Activated CD4-positive, alpha-beta T cell treated with anti-CD3 and anti-CD28 coated beads for 24 hours (primary cell): ENCODE measurements at places on chromosomes 12 and 14.

GRCh38 chr12:89235189-89235993 is 116.9 kb downstream of the DUSP6 start:
- no peak for DNase-seq

GRCh38 chr12:82474181-82474797 is 116.0 kb downstream of the METTL25 start:
- DNase-seq = no peak

GRCh38 chr12:116636608-116637519 is 77.7 kb downstream of the MAP1LC3B2 start:
- DNase-seq = no peak

DNA sequence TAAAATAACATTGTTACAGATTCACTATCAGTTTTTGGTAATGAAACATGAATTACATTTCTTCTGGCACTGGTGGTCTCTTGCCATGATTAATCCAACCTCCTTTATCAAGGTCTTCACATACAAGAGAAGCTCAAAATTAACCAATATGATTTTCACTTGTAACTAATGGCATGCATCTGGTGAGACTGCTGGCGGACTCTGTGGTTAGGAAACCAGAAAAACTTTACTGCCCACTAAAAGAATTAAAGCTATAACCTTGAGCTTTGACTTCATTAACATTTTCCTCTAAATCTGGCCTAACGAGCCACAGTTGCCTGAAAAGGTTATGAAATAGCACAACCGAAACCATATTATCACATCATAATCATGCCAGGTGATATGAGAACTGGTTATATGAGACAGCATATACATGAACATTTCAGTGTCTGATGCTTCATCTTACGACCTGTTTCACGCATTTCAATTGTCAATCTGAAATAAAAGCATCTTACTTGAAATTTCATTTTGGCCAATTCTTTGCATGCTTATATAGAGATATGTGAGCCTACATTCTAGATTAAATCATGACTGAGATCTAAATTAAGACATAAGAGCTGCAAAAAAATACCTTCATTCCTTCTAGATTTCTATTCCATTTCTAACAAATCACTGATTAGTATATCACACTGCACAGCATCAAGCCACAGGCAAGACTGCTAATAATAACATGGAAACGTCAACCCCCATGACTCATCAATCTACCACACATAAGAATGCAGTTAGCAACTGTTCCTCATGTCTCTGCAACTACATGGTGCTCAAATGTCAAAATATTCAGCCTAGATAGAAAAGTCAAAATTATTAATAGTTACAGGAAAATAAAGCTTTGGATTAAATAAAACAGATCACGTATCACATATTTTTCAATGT is 89.3 kb downstream of the OSBPL8 start:
- no peak for DNase-seq

GRCh38 chr12:97292588-97292987 is 170.0 kb upstream of the RMST start:
- no peak for DNase-seq

DNA sequence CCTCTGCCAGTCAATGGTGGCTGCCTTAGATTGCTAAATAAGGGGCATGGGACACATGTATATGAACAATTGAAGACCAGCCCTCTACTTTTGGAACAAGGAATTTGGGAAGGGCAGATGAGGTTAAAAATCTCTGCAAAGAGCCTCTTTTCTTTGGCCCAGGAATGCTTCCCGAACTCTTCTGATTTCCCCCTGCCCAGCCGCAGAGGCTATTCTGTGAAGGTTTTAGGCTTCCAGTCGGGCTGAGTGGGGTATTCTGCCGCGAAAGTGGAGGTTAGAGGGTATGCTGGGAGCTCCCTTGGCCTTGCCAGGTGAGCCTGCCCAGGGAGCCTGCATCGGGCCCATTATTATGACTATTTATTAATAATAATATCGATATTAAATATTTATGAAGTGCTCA is 1.2 kb downstream of the POU6F1 start:
- DNase-seq = no peak

GRCh38 chr14:67371247-67372148 is 11.4 kb downstream of the EIF2S1 start:
- no peak for DNase-seq

DNA sequence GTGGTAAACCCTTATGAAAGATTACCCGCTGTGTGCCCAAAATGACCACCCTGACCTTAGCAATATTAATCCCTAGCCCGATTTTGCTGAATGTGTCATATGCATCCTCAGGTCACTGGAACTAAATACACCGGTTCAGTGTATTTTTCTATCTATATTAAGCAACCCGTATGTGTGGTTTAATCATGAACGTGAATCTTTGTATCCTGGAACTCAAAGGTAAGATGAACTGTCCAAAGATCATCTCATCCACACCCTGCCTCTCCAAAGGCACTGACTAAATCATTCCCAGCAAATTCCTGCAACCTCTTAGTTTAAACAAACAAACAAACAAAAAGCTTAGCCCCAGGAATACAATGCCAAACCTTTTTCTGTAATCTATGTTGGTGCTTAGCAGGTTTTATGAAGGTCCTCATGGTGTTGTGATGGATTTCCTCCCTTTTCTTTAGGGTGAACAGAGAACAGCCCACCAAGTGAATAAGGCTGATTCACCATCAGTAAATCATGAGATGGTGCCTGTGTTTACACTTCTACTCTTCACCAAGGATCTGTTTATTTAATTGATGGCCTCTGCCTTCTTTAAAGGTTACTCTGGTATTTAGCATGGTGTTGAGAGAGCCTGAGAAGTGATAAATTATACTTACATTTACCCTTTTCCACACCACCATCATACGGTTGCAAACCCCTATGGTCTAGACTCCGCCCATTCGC is 298.6 kb downstream of the DPF3 start:
- DNase-seq = no peak

DNA sequence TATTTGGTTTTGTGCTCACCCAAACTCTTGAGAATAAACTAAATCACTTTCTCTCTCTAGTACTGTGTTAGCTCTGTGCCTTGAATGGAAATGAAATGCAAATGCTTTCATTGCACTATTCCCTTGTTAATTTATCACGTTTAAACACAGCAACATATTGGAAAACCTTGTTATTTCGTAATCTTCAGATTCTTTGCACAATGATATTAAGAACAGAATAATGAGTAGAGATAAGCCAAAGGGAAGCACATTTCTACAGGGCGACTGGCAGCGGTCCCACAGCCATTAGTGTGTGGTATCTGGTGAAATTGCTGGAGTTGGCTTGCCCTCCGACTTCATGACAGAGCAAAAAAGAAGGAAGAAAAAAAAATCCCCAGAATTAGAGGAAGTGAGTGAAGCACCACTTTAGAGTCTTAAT is 166.1 kb upstream of the E2F7 start:
- no peak for DNase-seq

GRCh38 chr14:81169711-81170103 is 51.1 kb downstream of the GTF2A1 start:
- no peak for DNase-seq
